T-helper 17 cell (primary cell): ENCODE measurements at places on chromosomes 2 and 18.

DNA sequence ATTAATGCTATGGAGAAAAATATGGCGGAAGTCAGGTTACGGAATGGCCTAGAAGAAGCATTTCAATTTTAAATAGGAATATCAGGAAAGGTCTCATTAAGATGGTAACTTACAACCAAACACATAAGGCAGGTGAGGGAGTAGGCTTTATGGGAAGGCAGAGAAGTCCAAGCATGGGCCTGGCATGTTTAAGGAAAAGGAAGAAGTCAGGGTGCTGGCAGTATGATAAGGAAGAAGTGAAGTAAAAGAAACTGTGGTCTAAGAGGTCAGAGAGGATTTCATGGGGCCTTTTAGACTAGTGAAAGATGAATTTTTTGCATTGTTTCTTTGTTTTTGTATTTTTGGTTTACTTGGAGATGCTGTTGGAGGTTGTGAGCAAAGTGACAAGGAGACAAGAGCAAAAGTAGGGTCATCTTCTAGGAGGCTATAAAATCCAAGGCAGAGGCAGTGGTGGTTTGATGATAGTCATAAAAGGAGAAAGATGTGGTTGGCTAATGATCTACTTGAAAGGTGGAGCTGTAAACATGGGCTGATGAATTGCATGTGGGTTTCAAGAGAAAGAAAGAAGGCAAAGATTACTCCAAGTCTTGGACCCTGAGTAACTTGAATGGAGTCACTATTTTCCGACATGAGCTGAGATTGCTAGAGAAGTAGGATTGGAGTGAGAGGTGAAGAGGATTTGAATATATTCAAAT lies 354.3 kb downstream of the GPD2 start:
- H3K4me3 ChIP-seq: no peak overlapping the region
- H3K36me3 ChIP-seq: no peaks in the 10 kb centered on the region
- no peak overlapping the region for H3K27ac ChIP-seq
- H3K27me3 ChIP-seq: no peaks in the 10 kb centered on the region
- no peaks in the 10 kb centered on the region for H3K4me1 ChIP-seq

DNA sequence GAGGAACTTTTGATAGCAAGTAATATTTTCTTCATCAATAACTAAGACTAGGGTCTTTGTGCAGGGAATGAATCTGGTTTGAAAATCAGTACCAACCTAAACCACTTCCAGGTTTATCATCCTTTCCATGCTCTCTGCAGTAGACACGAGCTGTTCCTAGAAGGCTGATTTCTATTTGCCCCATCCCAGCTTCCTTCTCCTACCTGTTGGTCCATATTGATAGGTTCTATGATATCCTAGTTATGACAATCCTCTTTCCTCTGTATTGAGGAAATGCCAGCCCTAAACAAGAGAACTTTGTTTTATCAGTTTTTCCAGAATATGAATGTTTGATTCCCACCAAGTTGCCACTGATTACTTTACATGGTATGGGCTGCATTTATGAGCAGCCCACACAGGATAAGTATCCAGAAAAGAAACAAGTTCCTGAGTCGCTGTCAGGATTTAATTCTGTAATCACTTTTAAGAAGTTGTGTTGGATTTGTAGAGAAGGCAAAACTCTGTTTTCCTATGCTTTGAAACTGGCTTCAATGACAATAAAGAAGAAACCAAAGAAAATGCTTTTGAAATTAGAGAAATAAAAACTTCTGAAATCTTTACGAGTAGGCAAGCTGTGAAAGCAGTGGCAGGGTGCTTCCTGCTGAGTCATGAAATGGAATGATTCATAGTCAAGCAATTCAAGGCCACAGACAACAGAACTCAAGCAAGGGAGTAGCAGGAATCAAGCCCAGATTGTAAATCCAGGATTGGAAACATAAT lies 37.3 kb upstream of the TANK start:
- H3K36me3 ChIP-seq: peaks cover 3% of the 10 kb centered on the region
- DNase-seq: no peak
- H3K27ac ChIP-seq: no peak overlapping the region

- peaks cover 3% of the 10 kb centered on the region for H3K36me3 ChIP-seq
- no peak overlapping the region for H3K4me3 ChIP-seq
- DNase-seq: no peak
- H3K27ac ChIP-seq: no peak overlapping the region
- no peaks in the 10 kb centered on the region for H3K4me1 ChIP-seq
- H3K27me3 ChIP-seq: no peaks in the 10 kb centered on the region
Measured at GRCh38 chr2:46643951-46644350, 164.6 kb downstream of the TMEM247 start.

DNA sequence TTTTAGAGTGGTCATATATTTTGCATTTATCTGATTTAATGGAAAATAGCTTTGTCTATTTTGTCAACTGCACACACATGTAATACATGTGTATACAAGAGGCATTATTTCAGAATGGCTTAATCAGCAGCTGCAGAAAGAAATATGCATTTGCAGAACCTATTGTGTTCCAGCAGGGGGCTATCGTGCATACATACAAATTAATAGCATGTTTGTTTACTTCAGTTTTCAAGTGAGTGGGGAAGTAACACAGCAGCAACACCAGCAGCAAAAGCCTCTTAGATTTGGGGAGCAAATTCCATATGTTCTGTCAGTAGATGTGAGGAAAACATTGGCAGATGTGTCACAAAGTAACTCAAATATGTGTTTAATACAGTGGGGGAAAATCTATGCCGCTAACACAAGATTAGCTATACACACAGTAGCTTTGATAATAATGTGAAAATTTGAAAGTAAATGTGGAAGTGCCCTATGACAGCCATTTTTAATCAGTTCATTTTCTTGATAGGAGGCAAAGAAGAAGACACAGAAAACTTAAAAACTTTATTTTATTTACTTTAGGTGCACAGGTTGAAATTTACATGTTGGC lies 218.1 kb downstream of the WDR7 start:
- DNase-seq: no peak
- H3K27ac ChIP-seq: no peak overlapping the region
- H3K4me1 ChIP-seq: peaks cover 9% of the 10 kb centered on the region

DNA sequence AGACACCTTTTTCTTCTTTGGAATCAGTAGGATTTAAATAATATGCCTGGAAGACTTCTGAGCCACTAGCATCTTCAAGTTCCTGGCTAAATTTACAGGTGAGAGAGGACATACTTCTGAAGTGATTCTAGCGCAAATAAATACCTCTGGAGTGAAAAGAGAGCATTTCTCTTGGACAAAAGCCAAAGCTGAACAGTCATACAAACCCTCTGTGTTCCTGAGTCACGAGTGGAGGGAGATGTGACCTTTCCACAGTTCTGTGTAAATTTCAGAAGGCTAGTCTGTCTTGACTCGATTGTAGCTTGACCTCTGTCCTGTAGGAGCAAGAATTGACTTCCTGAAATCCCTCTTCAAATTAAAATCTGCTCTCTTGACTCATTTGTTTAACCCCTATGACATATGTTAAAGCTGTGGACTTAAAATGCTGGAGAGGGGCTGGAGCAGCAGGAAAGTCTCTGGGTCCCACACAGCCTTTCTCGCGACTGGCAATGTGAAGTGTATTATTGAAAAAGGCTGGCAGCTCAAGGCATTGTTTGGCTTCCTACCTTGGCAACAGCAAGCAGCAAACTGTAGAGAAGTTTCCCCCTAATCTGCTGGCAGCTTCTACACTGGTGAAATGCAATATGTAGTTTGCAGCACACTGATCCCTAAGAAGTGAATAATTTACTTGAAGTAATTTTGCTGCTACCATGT lies 79.6 kb upstream of the GCFC2 start:
- peaks cover 19% of the 10 kb centered on the region for H3K27me3 ChIP-seq
- no peak overlapping the region for H3K27ac ChIP-seq
- peaks cover 3% of the 10 kb centered on the region for H3K4me1 ChIP-seq
- H3K36me3 ChIP-seq: no peaks in the 10 kb centered on the region

DNA sequence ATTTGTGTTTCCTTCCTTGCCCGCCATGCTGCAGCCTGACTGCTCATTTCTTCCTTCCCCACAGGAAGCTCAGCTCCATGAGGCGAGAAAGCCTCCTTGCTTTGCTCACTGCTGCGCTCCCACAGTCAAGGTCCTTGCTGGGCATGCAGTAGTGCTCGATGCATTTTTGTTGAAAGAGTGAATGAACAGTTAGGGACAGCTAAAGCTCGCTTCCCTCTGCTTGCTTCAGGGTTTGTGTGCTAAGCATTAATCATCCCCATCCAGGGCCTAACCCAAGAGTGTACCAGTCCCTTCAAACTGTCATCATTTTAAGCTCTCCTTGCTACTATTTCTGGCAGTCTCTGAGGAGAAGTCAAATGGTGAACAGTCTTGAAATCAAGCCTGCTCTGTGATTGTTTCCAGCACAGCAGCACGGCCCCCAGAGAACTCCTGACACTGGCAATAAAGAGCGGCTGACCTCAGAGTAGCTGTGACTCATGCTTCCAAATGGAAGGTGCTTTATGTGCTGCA lies 171.7 kb upstream of the SOX11 start:
- no peaks in the 10 kb centered on the region for H3K4me1 ChIP-seq
- no peaks in the 10 kb centered on the region for H3K27me3 ChIP-seq
- H3K36me3 ChIP-seq: no peaks in the 10 kb centered on the region

DNA sequence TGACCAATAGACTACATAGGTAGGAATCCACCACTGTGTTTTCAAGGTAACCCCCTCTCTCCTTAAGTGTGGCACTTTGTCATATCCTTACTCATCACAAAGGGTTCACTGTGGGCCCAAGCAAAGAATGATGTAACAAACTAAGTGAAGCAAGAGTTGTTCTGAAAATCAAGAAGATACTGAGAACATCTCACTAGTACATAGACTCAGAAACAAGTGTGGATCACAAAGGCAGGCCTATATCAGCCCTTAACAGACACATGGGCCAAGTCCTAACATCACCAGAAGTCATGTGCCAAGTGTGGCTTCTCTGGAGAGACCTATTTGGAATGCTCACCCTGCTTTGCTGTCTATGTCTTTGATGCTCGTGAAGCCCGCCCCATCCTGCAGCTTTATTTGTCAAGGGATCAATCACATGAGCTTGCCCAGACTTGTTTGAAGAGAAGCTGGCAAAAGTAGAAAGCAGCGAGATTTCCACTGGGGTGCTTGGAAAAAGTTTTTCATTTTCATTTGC lies 131.2 kb upstream of the TTC39C start:
- H3K27me3 ChIP-seq: peaks cover 10% of the 10 kb centered on the region
- H3K36me3 ChIP-seq: peaks cover 10% of the 10 kb centered on the region
- no peak overlapping the region for H3K4me3 ChIP-seq
- H3K4me1 ChIP-seq: peaks cover 22% of the 10 kb centered on the region

DNA sequence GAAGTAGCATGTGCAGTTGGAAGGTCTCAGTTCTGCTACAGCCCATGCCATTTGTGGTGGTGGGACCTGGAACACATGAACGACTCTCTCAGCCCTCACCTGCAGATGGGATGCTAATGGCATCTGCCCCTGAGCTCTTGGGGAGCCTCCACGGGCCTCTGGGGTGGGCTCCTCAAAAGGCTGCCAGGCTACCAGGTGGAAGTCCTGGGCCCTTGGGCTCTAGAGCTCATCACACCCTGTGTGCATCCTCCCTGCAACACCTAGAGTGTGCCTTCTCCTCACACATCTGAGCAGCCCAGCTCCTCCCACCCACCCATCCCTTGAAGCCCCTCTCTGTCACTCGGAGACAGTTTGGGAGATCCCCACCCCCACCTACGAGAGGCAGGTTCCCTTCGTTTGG lies 231.8 kb upstream of the MYT1L start:
- DNase-seq: no peak
- H3K4me3 ChIP-seq: no peak overlapping the region
- H3K36me3 ChIP-seq: no peaks in the 10 kb centered on the region
- H3K4me1 ChIP-seq: no peaks in the 10 kb centered on the region
- peaks cover 10% of the 10 kb centered on the region for H3K27me3 ChIP-seq
- H3K27ac ChIP-seq: no peak overlapping the region

GRCh38 chr2:208266553-208266893 lies 468 bp downstream of the PIKFYVE start:
- no peaks in the 10 kb centered on the region for H3K27me3 ChIP-seq
- DNase-seq: no peak
- H3K36me3 ChIP-seq: peaks cover 3% of the 10 kb centered on the region
- peaks cover 33% of the 10 kb centered on the region for H3K4me1 ChIP-seq

DNA sequence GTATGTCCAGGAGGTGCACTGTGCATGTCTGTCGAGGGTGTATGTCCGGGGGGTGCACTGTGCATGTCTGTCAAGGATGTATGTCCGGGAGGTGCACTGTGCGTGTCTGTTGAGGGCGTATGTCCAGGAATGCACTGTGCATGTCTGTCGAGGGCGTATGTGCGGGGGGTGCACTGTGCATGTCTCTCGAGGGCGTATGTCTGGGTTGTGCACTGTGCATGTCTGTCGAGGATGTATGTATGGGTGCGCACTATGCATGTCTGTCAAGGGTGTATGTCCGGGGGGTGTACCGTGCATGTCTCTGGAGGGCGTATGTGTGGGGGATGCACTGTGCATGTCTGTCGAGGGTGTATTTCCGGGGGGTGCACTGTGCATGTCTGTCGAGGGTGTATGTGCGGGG lies 249.3 kb upstream of the MYT1L start:
- peaks cover 11% of the 10 kb centered on the region for H3K27me3 ChIP-seq
- H3K4me1 ChIP-seq: no peaks in the 10 kb centered on the region
- no peaks in the 10 kb centered on the region for H3K36me3 ChIP-seq
- no peak overlapping the region for H3K27ac ChIP-seq

DNA sequence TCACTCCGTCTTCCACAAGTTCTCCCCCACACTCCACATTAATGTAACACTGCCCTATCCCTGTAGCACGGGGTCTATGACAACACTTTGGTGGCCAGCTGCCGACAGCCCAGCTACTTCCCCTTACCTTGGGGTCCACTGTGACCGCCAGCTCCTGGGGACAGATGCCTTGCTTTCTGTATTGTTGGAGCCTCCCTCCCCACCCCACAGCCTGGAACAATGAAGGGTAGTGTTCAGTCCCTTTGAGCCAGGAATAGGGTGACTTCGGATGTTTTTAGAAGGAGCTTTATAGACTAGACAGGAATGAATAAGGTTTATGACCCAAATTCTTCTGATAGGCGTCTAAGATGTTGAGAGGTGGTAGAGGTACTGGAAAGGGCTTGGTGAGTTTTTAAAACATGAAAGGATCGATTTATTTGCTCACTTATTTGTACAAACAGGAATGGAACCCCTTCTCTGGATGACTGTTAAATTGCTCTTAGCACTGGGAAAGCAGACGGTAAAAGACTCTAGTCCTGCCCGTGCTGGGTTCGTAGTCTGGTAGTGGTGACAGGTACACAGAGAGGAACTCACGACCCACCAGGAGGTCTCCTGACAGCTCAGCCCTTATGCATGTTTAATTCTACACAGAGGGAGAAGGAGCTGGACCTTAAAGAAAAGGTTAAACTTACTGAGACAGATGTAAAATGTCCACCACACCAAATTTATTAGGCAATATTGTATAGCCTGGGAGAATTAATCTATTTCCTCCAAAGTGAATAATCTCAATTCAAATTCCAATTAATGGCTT lies 90.9 kb downstream of the MYCN start:
- H3K4me3 ChIP-seq: no peak overlapping the region
- no peak overlapping the region for H3K27ac ChIP-seq
- H3K36me3 ChIP-seq: no peaks in the 10 kb centered on the region

DNA sequence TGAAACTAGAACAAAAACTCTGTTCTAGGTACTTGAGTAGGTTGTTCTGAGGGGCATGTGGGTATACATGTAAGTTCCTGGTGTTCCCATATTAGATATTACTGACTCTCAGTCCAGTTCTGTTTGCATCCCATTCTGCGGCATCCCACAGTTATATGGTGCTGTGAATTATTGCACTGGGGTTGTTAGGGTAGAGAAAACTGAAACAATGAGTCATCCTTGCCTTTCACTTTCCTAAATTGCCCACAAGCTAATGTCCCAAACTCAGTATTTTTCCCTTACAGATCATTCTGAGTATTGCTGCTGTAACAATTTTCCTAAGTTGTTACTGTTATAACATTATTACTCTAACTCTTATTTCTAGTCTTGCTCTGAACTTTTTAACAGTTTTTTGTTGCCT lies 3.0 kb downstream of the WDR75 start:
- no peaks in the 10 kb centered on the region for H3K27me3 ChIP-seq
- H3K27ac ChIP-seq: no peak overlapping the region
- DNase-seq: no peak
- H3K4me1 ChIP-seq: peaks cover 17% of the 10 kb centered on the region
